ENCODE measurements at places on chromosomes 11 and 22.
A peak's percentile ranks its signal among the peaks of the same experiment; 100 is the strongest.

GRCh38 chr11:131633921-131634715 lies 263.7 kb downstream of the NTM start:
- no peak for DNase-seq

- DNase-seq = no peak
These were observed 878 bp downstream of the RRAS2 start for GRCh38 chr11:14357881-14358728.

- no peak for DNase-seq
These were observed 8.7 kb downstream of the RAB36 start for GRCh38 chr22:23153994-23154393.

GRCh38 chr11:8839957-8840945 lies 70.7 kb upstream of the AKIP1 start:
- DNase-seq = peak; percentile 23

DNA sequence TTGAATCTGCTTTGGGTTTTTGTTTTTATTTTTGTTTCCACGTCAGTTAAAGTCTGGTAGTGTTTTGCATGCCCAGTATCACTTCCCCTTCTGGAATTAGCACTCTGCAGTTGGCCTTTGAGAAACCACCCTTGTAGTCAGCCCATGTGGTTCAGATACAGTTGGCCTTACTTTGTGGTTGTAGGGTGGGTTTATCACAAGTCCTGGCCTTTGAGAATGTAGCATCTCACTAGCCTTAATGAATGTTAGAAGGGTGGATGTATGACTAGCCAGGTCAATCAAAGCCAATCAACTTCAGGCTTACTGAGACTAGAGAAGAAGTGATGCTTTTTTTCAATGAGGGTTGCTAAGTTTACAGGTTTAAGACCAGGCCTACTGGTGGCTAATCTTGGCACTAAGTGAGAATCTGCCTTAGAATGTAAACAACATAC lies 19.8 kb downstream of the ARL14EP start:
- no peak for DNase-seq

DNA sequence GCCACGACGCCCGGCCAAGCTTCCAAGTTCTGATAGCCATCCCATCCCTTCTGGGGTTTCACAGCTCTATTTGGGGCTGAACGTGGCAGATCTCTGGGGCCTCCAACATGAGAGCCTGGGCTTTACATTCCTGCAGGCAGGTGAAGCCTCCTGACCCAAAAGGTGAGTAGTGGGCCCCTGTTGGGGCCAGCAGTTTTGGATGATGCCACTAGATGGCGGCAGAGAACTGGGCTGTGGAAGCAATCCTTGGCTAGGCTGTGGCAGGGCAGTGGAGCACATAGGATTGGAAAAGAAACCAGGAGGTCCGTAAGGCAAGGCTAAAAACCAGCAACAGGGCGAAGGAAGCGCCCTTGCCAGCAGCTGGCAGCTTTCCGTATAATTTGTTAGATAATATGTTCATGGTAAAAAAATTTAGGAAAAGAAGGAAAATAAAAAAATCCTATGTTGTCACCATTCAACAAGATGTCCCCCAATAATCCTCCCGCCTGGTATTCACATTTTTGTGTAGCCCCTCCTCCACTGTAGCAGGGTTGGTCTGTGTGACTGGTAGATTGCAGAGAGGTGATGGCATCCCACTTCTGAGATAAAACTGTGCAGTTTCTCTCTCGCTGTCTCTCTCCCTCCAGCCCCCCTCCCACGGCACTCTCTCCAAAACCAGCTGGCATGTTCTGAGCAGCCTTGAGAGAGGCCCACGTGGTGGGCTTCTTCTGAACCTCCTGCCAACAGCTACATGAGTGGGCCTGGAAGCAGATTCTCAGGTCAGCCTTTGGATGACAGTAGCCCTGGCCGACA lies 43.6 kb upstream of the OR4B1 start:
- DNase-seq = peak; percentile 31

DNA sequence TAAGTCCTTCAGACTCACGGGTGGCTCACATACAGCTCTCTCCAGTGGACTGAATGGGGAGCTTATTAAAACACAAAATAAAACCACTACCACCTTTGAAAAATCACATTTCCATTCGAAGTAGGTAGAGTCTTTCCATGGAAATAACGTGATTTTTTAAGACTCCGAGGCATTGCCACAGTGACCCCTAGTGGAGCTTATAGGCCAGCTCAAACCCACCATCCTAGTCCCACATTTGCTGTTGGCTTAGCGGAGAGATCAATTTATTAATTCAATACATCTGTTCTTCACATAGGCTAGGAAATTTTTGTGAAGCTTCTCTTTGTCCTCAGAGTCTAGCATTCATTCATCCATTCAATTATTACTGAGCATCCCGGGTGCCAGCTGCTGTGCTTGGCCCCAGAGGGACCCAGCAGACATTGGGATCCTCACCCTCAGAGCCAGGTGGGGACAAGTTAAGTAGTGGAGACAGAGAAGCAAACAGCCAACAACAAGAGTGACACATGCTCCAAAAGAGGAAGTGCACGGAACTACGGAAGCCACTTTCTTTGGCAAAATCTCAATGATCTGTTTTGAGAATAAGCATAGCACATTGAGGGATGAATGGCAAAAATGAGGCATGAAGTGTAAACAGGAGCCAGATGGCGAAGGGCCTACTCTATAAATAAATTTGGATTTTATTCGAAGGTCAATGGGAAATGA lies 10.2 kb upstream of the P4HA3 start:
- DNase-seq = no peak

- no peak for DNase-seq
These were observed 4.3 kb upstream of the WT1 start for GRCh38 chr11:32439501-32440210.

- no peak for DNase-seq
These were observed 24.0 kb downstream of the PIH1D2 start for GRCh38 chr11:112049777-112050176.

- no peak for DNase-seq
These were observed 164.0 kb upstream of the SYT13 start for GRCh38 chr11:45450189-45450588.

DNA sequence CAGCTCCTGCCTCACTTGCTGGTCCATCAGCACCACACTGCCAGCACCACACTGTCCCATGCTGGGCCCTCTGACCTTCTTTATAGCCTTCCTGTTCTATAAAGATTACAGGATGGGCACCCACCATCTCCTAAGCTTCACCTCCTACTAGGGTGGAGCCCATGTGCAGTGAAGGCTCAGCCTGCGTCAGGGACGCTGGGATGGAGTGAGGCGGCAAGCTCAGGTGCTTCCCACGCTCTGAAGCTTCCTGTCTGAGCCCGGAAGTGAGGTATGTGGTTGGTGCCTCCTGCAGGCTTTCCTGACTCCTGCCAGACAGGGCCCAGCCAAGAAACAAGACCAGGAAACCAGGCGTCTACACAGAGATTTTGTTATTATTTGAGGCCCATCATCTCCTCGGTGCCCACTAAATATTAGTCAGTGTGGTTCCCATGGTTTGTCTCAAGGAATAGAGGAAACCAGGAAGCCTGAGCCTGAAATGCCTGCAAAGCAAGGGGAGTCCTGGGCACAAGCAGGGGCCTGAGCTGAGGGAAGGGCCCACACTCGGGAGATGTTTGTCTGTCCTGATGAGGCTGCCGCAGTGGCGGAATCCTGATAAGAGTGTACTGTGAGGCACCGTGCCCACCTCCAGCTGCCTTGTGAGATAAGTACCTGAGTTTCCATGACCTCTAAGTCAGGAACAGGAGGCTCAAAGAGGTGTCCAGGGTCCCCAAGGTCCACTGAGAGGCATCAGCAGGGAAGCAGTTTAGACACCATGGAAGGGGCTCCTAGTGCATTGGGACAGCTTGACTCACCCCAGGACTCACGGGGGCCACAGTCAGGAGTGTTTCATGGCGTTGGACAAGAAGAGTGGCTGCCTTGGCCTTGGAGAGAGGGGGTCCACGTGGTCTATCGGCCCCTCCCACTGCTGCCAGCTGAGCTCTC lies 22.0 kb downstream of the RSPH14 start:
- no peak for DNase-seq

GRCh38 chr11:13010749-13011465 lies 1.8 kb downstream of the RASSF10 start:
- DNase-seq = no peak

GRCh38 chr22:44309647-44310046 lies 3.1 kb downstream of the SHISAL1 start:
- no peak for DNase-seq

DNA sequence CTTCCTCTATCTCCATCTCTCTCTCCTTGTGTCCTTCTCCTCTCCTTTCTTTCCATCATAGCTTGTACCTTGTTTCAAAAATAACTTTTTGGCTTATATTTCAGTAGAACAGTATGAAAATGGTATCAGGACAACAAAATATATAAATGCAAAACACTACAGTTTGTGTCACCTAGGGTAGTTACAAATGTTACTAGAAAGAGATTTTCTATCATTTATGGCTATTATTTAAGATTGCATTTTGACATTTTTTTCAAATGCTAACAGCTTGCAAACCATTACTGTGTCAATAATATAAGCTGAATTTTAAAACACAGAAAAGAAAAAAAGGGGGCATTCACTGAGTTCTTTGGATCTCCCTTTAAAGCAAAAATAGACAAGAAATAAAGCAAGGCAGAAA lies 392.3 kb upstream of the LRRC4C start:
- no peak for DNase-seq

DNA sequence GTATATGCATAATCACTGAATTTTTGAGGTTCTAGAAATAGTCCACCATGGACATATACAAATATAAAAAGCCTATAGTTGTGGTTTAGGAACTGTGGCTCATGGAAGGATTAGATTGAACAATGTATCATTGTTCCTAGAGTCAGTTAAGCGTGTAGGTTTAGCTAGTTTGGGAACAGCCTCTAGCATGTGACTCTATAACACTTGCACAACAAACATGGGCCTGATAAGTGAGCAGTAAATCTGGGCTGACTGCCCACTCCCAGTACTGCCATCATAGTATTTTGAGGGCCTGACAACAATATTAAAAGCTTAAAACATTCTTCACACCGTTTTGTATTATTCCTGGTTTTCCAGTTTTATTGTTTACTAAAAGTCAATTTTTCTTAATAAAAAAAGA lies 47.0 kb downstream of the YAP1 start:
- peak; percentile 28 for DNase-seq

DNA sequence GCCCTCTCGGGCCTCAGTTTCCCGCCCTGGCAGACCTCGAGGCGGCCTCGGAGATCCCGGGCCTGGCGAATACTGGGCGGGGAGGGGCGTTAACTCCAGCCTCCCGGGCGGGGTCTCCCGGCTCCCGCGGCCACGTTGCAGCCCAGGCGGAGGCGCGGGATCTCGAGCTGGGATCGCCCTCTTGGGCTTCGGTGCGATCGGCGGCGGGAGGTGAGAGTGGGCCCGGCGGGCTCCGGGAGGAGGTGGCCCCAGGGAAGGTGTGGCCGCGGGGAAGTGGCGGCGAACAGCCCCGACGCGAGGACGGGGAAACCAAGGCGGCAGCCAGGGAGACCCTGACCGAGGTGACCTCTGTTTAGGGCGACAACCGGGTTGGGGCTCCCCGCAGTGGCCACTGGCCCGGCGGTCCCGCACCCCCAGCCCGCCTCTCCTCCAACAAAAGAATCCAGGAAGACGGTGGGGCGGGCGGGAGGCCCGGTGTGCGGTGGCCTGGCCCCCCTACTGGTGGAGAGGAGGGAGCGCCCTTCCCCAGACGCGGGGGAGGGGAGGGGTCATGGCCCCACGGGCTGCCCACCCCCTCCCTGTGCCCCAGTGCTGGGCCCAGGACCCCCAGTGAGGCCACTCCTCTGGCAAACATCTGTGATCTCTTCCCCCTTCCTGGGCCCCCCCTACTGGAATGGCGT lies at the start of gene PHETA2:
PHETA2 (plus strand) TSS at position 117 of the 680 bp plus-strand sequence. CDS start 3,046 bp downstream, outside the sequence.
- no peak for DNase-seq

GRCh38 chr11:76672431-76673175 lies 2.1 kb upstream of the LRRC32 start:
- DNase-seq = no peak

DNA sequence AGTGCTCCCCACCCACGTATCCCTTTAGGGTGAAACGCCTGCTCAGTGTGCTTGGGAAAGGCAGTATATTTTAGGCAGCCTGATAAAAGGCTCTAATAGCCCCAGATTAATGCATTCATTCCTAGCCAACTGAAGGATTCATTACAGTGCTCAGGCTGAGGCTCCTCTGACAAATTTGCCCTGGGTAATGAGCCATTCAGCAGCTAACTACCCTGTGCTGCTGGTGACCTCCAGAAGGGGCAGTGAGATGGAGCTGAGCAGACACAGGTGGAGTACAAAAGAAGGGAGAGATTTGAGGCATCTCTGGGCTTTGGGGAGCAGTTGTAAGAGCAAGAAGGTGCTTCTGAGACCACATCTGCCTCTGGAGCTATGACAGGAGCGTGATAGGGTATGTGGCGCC lies 817.0 kb downstream of the NTM start:
- no peak for DNase-seq

DNA sequence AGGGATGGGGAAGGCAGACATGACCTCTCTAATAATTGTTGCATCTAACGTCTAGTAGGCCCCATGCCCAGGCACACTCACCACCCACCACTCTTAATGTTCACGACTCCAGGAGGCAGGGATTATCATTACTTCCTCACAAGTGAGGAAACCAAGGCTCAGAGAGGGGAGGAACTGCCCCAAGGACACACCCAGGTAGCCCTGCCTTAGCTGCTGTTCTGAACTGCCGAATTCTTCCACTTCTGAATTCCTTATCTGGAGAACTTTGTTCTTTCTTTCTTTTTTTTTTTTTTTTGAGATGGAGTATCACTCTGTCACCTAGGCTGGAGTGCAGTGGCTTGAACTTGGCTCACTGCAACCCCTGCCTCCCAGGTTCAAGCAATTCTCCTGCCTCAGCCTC lies 16.7 kb downstream of the SLCO2B1 start:
- no peak for DNase-seq

DNA sequence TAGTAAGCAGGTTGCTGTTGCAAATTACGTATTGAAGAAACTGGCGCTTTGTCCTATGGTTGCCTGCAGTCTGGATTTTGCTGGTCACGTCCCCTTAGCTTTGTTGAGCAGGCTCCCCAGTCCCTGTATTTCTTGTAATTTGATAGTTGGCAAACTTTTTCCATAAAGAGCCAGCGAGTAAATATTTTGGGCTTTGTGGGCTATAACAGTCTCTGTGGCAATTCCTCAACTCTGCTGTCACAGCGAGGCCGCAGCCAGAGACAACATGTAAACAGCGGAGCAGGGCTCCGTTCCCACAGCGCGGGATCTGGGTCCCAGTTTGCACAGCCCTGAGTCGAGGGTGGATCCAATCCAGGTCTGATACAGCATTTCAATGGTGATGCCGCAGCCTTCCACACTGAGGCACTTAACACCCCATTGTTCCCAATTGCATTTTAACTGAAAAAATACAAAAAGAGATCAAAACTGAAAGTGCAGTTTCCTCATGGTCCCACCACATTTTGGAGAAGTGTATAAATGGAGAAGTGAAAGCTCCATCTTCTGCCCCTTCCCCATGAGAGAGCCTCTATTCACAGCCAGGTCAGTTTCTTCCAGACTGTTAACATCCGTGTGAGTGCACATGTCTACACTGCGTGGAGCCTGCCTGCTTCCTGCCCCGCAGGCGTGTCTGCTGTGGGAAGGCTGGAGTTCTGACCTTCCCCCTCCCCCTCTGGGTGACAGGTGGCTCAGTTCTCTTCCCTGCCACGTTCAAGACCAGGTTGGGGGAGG lies 89.1 kb downstream of the RPS6KA4 start:
- no peak for DNase-seq

GRCh38 chr11:63931045-63931444 lies 7.8 kb upstream of the NAA40 start:
- DNase-seq = no peak

Data from AG09319 (cell line).